ENCODE measurements at places on chromosomes 16 and 17.

DNA sequence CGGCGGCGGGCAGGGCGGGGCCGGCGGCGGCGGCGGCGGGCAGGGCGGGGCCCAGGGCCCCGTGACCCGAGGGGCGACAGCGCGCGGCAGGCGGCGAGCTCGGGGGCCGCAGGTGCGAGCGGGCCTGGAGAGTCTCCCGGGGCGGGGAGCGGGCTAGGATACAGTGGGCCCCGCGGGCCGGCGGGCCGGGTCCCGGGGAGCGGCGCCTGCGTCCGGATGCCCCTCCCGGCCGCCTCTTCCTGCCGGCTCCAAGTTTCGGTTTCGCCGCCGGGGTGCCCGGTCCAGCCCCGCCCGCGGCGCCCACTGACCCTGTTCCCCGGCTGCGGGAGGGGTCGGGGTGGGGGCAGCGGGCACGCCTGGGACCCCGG lies at the start of gene RNF213:
RNF213 (plus strand) TSS at position 62 of the 368 bp plus-strand sequence. CDS start 2,830 bp downstream, outside the sequence.
- peak; percentile 75 for DNase-seq
- peak within 1 kb of the TSS; percentile 76 for H3K4me3 ChIP-seq
- H3K36me3 ChIP-seq, result peaks cover 10% of the 10 kb centered on the region
- H3K4me1 ChIP-seq, result peaks cover 50% of the 10 kb centered on the region
- H3K27me3 ChIP-seq, result no peaks in the 10 kb centered on the region

DNA sequence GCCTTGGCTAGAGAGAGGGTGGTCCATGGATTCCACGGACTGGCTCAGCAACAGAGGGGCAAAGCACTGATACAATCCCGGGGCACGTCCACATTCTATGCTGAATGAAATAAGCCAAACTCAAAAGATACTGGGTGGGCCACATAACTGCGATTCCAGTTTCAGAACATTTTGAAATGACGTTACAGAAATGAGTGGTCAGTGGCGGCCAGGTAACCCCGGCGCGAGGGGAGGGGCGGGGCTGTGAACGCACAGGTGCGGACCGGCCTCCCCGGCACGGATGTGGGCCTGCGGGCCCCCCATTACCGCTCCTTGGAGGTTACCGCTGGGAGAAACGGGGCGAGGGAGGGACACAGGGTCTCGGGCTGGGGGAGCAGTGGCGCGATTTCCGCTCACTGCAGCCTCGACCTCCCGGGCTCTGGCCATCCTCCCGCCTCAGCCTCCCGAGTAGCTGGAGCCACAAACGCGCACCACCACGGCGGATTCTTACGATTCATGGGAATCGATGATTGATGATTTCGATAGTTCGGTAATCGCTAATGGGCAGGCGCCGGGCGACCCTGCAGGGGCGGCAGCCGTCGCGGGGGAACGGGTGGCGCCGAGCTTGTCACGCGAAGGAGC lies 559 bp downstream of the MVD start:
- peak overlapping the region; percentile 76 for H3K4me3 ChIP-seq
- peak; percentile 29 for DNase-seq
- peak overlapping the region; percentile 83 for H3K27ac ChIP-seq
- peaks cover 23% of the 10 kb centered on the region for H3K4me1 ChIP-seq
- H3K27me3 ChIP-seq, result no peaks in the 10 kb centered on the region

DNA sequence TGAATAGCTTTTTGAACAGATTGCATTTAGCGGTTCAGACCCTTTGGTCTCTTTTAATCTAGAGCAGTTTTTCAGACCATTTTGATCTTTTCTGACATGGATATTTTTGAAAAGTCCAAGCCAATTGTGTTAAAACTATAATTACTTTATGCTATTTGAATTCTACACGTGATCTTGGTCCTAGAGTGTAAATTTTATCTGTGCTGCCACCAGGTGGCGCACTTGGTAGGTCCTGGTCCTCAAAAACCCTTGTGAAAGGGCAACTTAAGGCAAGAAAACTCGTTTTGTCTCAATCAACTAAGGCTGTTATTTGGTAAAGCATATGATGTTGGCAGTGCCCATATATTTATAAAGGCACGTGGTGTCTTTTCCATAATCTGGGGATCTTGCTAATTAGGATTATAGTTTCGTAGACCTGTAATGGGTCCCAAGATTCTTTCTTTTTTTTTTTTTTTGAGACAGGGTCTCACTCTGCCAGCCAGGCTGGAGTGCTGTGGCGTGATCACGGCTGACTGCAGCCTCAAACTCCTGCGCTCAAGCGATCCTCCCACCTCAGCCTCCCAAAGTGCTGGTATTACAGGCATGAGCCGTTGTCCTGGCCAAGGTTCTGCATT lies 43.9 kb upstream of the TEX2 start:
- H3K27me3 ChIP-seq, result no peaks in the 10 kb centered on the region
- no peak overlapping the region for H3K4me3 ChIP-seq
- no peak overlapping the region for H3K27ac ChIP-seq
- H3K36me3 ChIP-seq, result no peaks in the 10 kb centered on the region
- no peaks in the 10 kb centered on the region for H3K4me1 ChIP-seq

- H3K27me3 ChIP-seq, result no peaks in the 10 kb centered on the region
- H3K4me3 ChIP-seq, result no peak overlapping the region
- no peak overlapping the region for H3K27ac ChIP-seq
Observed at GRCh38 chr17:38789185-38789584, 10.2 kb downstream of the PIP4K2B start.

- H3K27me3 ChIP-seq, result no peaks in the 10 kb centered on the region
- H3K36me3 ChIP-seq, result no peaks in the 10 kb centered on the region
- no peak overlapping the region for H3K4me3 ChIP-seq
- no peaks in the 10 kb centered on the region for H3K4me1 ChIP-seq
- no peak for DNase-seq
Observed at GRCh38 chr17:45345246-45345553, 28.4 kb upstream of the MAP3K14 start.

- no peak overlapping the region for H3K27ac ChIP-seq
- no peak for DNase-seq
- no peaks in the 10 kb centered on the region for H3K4me1 ChIP-seq
Observed at GRCh38 chr16:27678955-27679354, 129.0 kb downstream of the KATNIP start.

DNA sequence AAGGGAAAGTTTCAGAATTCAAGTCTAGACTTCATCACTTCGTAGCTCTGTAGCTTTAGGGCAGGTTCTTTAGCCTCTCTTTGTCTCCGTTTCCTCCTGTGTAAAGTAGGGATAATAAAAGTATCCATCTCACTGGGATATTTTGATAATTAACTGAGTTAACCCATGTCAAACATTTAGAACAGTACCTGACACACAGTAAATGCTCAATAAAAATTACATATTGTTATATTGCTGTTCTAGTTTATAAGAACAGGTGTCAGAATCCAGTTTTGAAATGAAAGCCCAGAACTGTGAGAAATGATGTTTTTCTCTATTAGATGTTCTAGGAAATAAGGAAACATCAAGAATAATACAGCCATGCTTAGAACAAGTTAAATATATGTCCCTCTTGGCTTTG lies 4.3 kb downstream of the MOSMO start:
- H3K36me3 ChIP-seq, result no peaks in the 10 kb centered on the region
- no peak overlapping the region for H3K27ac ChIP-seq
- no peak overlapping the region for H3K4me3 ChIP-seq
